Hippocampal formation (tissue), 2 donors: ENCODE measurements at places on chromosomes 3 and 15.

DNA sequence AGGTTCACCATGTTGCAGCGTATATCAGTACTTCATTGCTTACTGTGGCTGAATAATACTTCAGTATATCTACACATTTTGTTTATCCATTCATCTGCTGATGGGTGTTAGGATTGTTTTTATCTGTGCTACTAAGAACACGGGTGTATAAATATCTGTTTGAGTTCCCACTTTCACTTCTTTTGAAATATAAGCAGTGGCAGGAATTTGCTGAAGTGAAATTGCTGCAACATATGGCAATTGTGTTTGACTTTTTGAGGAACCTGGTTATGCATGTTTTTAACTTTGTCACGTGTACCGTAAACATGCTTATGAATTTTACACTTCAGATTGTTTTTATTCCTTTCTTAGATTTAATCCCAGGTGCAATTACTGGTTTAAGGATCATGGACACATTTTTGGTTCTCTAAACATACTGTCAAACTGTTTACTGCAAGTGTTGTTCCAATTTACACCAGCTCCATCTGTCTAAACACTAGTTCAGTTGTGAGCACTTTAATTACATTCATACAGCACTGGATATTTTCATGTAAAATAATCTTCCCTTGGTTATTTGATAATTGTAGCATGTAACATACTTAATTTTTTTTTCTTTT lies 23.1 kb downstream of the TRAK1 start:
- peak; percentile 28 for DNase-seq

- no peak for DNase-seq
These were observed 183.7 kb downstream of the FRMD5 start for GRCh38 chr15:44011238-44011854.

DNA sequence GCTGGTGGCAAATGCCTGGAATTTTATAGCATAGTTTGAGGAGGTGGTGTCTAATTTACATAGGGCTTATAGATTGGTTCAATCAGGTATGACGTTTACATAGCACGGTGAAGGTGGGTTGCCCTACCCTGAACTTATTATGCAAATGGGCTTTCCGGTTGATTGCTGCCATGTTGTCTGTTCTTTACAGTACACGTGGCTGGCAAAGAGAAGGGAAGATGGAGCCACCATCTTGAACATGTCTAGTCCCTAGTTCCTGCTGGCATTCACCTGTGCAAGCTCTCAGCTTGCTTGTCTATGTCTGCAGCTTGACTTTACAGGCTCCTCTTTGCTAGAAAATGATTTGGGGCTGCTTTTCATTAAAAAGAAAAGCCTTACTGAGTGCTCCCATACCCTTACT lies 14.0 kb upstream of the STAC start:
- no peak for DNase-seq

- DNase-seq = no peak
These were observed 4.6 kb downstream of the PLSCR2 start for GRCh38 chr3:146464783-146465182.

- no peak for DNase-seq
These were observed 17.9 kb downstream of the CCDC12 start for GRCh38 chr3:46958467-46959160.

GRCh38 chr3:140427786-140428185 lies 250.1 kb upstream of the TRIM42 start:
- no peak for DNase-seq

- DNase-seq = no peak
These were observed 172.4 kb downstream of the CHDH start for GRCh38 chr3:53673722-53674350.

DNA sequence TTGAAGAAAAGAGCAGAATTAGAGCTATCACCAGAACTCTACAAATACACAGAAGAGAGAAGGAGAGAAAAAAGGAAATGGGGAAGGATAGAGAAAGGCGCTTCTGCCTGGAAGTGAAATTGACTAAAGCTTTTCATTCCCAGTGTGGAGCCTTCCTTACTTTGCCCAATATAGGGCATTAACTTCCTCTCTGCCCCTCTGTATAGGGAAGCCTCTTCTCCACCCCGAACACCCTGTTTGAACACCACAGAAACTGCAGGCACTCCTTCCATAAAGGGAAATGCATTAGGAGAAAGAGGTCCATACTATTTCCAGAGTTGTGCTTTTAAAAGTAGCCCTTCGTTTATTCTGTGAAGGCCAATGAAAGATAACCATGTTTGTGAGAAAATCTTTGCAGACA lies 248.5 kb downstream of the RAP2B start:
- DNase-seq = no peak

DNA sequence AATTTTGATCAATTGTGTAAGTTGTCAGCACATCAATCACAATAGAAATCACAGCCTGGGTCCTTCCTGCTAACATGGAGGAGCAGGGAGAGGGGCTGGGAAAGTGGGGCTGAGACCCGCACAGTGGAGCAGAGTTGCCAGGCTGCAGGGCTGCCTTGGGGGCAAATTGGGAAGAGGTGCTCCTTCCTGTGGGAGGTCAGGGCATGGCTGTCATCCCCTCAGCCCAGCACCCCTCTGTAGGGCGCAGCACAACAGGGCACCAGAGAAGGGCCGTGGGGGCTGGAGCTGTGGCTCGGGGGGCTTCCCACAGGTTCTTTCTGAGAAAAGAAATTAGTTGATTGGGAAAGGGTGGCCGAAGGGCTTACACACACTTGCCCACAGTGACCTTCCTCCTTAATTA lies 126.3 kb downstream of the NSMCE3 start:
- no peak for DNase-seq

- DNase-seq = no peak
These were observed 231.8 kb downstream of the TP63 start for GRCh38 chr3:189863031-189863430.

- no peak for DNase-seq
These were observed 339.1 kb downstream of the TIGIT start for GRCh38 chr3:114632757-114633424.

- no peak for DNase-seq
These were observed 142.7 kb upstream of the IGF1R start for GRCh38 chr15:98505611-98506031.

- DNase-seq = no peak
These were observed 86.2 kb downstream of the DHX30 start for GRCh38 chr3:47888986-47889757.

DNA sequence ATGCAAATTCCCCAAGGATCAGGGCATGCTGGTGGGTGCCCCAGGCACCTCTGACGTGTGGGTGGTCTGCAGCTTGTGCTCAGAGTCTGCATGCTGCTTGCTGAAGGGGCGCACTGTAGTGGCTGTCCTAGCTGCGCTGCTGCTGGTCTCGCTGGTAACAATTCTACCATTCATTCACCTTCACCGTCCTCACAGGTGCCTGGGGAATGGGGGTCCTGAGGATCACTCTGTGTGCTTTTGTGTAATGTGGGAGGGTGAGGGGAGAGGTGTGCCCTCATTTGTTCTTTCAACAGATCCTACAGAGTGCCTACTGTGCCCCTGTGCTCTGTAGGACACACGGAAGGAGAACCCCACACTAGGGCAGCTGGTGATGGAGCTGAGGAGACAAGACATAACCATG lies 2.1 kb upstream of the ITGA11 start:
- no peak for DNase-seq

DNA sequence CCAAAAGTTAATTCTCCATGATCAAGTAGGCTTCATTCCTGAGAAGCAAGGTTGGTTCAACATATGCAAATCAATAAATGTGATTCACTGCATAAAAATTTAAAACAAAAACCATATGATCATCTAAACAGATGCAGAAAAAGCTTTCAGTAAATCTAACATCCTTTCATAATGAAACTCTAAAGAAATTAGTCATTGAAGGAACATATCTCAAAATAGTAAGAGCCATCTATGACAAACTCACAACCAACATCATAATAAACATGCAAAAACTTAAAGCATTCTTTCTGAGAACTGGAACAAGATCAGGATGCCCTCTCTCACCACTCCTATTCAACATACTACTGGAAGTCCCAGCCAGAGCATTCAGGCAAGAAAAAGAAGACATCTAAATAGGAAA lies 254.1 kb downstream of the AGBL1 start:
- no peak for DNase-seq

DNA sequence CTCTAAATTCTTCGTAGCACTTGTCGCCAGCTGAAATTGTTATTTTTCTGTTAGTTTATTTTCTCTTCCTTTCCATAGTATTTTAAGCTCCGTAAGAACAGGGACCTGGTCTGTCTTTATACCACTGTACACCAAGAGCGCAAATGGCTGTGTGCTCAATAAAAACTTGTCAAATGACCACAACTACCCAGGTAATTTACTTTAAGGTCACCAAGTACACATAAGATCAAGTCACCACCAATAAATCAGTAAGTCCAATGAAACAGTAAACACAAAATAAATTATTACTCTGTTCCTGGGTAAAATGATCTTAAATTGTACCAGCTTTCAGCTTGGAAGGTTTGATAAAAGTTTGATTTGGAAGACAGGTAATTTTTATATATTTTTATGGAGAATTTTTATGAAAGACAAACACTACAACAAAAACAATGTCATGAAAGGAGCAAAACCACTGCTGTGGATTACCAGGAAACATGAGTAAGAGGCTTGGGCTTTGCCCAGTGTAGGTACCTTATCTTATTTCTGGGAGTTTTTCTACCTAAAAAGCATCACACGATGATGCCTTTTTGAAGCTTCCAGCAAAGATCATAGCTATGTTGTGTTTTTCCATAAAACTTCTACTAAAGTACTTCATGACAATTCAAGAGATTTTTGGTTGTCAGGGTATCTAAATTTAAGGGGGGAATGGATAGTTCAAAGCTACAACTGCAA lies 406.8 kb downstream of the SHQ1 start:
- DNase-seq = no peak

GRCh38 chr3:124974691-124975090 lies 40.1 kb upstream of the MUC13 start:
- DNase-seq = no peak

DNA sequence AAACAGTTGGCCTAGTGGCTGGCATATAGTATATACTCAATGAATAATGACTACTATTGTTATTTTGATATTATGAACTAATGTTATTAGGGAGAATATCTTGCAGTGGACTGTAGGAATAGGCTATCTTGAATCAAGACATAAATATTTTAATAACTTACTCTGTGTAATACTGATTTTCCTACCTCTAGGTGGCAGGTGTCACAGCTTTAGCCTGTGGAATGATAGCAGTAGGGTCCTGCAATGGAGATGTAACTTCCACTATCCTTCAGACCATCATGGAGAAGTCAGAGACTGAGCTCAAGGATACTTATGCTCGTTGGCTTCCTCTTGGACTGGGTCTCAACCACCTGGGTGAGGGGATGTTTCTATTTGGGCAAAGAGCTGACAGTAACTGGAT lies 6.5 kb downstream of the PSMD2 start:
- no peak for DNase-seq

GRCh38 chr3:77885381-77885780 lies 845.5 kb downstream of the ROBO2 start:
- DNase-seq = no peak

GRCh38 chr3:180690061-180690460 lies 10.8 kb upstream of the CCDC39 start:
- DNase-seq = no peak

GRCh38 chr15:42695527-42696071 lies 41.3 kb downstream of the CDAN1 start:
- DNase-seq = no peak

DNA sequence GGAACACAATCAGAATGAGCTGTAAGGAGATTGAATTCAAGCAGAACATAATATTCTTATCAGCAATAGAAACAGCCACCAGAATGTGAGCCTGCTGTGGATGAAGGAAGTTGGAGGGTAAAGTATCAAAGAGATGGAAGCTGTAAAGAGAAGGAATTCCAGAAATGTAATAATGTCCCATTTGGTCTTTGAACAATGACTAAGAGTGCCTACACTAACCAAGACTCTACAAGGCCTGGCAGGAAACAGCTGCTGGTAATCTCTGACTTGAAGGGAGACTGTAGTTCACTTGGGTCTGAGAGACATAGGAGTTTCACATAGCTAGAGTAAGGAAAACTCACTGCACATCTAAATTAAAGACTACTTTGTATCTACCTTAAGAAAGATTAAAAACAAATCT lies 1176.0 kb upstream of the ALCAM start:
- no peak for DNase-seq

DNA sequence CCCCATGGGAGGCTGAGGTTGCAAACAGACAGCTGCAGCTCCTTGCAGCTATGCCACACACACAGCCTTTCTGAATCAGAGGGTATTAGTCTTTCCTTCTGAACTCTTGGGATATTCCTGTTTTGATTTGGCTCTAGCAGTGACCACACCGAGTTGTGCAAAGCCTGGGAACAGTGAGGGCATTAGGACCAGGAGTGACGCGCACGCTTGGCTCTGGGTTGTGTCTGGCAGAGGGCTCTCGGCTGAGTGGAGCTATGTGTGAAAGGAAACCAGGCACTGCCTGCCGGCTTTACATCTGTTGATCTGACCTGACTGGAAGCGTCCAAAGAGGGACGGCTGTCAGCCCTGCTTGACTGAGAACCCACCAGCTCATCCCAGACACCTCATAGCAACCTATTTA lies at the start of gene GALNT15:
Gene GALNT15 (plus strand): TSS at position 292 of the 400 bp plus-strand sequence. CDS start 472 bp downstream, outside the sequence.
- peak; percentile 93 for DNase-seq

GRCh38 chr3:188021041-188021440 lies 132.9 kb upstream of the LPP start:
- DNase-seq = no peak

- no peak for DNase-seq
These were observed 25.8 kb upstream of the UBXN7 start for GRCh38 chr3:196458063-196458462.

DNA sequence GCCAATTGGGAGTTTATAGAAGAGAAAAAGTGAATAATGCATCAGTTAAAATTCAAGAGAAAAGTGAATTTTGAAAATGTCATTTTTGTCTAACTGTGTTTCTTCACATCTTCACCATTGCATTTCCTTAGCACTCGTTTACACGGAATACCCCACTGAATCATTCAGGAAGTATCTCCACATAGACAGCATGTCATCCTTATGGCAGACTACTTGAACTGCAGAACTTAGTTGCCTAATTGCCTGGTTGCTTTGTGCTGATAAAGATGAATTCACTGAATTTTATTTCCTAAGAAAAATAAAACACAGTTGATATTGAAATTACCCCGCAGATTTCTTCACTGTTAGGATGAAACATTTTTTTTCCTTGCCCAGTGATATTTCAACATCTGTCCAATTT lies 627.1 kb downstream of the ROBO1 start:
- DNase-seq = no peak

- DNase-seq = peak; percentile 33
These were observed 404.4 kb upstream of the MDFIC2 start for GRCh38 chr3:70716832-70717231.

DNA sequence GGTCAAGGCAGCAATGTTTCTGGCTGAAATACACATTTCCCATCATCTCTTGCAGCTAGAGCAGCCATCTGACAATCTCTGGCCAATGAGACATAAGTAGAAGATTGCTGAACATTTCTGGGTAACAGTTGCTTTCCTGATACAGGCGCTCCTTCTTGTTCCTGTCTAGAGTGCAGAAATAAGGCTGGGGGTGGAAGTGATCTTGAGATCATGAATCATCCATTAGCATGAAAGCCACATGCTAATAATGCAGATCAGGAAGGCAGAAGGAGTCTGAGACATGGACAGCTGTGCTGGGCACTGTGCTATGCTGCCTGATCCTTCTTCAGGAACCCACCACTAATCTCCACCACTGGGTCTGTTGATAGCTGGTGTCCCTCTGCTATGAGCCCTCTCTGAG lies 14.8 kb upstream of the TMEM108 start:
- no peak for DNase-seq

GRCh38 chr3:58101499-58102389 lies 93.5 kb downstream of the FLNB start:
- DNase-seq = peak; percentile 69
